CD4-positive, alpha-beta memory T cell (primary cell): ENCODE measurements at places on chromosomes 1 and 21. TPM values are rescaled to one million over a fixed set of nuclear protein-coding genes. Genes with fewer than 3 reads are reported as not detected.

DNA sequence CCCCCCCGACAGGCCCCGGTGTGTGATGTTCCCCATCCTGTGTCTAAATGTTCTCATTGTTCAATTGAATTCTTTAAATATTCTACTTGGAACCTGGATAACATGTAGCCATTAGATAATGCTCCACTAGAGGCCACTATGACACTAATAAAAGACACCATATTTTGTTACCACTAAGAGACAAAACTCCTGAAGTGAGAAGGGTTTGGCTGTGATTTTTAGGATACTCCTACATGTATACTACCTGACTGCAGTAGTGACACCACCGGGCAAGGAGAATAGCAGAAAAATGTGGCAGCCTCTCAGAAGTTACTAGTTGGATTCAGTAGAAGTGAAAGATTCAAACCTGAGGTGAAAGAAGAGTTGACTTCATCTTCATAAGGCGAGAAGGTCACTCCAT, 36.0 kb downstream of the F5 start:
- H3K27me3 ChIP-seq, result no peaks in the 10 kb centered on the region
- no peak overlapping the region for H3K4me3 ChIP-seq
- no peaks in the 10 kb centered on the region for H3K36me3 ChIP-seq
- peak; percentile 51 for DNase-seq
- H3K27ac ChIP-seq, result no peak overlapping the region
- no peaks in the 10 kb centered on the region for H3K4me1 ChIP-seq

GRCh38 chr1:37484325-37485051, 10.1 kb downstream of the ZC3H12A start:
- H3K27me3 ChIP-seq, result no peaks in the 10 kb centered on the region
- H3K27ac ChIP-seq, result peak overlapping the region; percentile 8
- H3K4me1 ChIP-seq, result peaks cover 40% of the 10 kb centered on the region

The ATG4C gene
- total RNA-seq, result 15.2 TPM

DNA sequence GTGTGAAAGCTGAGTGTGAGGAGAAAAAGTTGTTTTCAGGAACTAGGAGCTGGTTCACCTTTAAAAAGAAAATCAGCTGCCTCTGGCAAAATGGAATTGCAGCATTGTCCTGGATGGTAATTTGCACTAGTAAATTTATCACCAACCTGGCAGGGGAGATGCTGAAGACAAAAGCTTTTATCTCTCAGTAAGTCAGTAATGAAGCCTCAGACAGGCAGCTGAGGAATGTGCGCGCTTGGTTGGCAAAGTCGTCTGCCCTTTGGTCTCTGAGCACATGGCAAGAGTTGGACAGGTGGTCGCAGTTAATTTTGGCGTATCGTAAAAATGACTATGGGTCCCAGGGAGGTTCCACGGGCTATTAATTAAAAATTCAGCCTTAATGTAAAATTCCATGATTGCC, 131.9 kb downstream of the BACH1 start:
- peaks cover 8% of the 10 kb centered on the region for H3K4me1 ChIP-seq
- H3K36me3 ChIP-seq, result no peaks in the 10 kb centered on the region
- no peak for DNase-seq
- H3K27me3 ChIP-seq, result no peaks in the 10 kb centered on the region

DNA sequence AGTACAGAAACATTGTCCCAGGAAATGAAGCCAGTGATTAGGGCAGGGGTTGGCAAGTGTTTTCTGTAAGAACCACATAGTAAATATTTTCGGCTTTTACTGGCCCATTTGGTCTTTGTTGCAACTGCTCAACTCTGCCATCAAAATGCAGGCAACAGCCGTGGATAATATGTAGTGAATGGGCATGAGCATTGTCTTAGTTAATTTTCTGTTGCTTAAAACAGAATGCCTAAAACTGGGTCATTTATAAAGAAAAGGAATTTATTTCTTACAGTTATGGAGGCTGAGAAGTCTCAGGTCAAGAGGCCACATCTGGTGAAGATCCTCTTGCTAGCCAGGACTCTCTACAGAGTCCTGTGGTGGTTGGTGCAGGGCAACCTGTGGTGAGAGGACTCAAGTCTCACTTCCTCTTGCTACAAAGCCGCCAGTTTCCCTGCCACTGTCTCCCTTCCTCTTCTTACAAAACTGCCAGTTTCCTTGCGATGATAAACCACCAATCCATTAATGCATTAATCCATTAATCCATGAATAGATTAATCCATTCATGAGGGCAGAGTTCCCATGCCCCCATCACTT, 166.4 kb downstream of the PSMG1 start:
- no peak overlapping the region for H3K4me3 ChIP-seq
- no peaks in the 10 kb centered on the region for H3K4me1 ChIP-seq

DNA sequence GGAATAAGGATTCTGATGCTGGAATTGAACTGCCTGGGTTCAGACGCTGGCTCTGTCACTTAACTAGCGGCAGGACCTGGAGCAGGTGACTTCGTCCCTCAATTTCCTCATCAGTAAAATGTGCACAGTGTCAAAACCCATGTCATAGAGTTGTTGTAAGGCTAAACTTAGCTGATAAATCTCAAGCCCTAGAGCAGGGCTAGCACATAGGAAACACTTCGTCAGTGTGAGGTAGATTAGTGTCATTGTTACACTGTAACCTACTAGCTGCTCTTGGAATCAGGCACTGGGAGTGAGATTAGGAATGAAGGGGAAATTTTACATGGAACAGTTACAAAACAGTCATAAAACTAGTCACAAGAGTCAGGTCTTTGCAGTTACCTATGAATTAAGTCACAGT, 56.1 kb upstream of the ANGPTL1 start:
- H3K36me3 ChIP-seq, result no peaks in the 10 kb centered on the region
- no peak for DNase-seq
- no peaks in the 10 kb centered on the region for H3K27me3 ChIP-seq
- no peak overlapping the region for H3K27ac ChIP-seq
- H3K4me1 ChIP-seq, result no peaks in the 10 kb centered on the region
